ENCODE measurements at places on chromosomes 3 and 15.

GRCh38 chr15:91706322-91707032 is 147.0 kb upstream of the SLCO3A1 start:
- peak; percentile 92 for DNase-seq

DNA sequence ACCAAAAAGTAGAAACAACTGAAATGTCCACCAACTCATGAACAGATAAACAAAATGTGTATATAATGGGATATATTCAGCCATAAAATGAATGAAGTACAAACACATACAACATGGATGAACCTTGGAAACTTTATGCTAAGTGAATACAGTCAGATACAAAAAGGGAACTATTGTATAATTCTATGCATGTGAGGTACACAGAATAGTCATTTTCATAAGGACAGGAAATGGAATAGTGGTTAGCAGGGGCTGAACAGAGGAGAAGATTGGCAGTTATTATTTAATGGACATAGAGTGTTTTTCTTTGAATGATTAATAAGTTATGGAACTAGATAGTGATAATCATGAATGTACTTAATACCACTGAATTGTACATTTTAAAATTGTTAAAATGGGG is 20.0 kb upstream of the TRANK1 start:
- DNase-seq: no peak

DNA sequence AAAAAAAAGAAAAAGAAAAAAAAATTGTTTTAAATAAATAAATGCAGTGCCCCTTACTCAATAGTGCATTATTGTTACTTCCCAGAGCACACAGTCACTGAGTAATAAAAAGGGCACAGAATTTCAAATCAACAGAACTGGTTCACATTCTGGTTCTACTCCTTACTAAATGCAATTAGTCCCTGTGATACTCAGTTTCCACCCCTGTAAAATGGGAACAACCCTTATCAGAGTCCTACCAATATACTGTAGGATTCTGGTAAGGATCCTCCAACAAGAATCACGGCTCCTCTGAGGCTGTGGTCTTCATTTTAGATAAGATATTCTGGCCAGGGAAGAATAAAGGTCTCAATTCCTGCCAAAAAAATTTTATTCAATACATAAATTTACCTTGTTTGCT is 50.7 kb downstream of the ITGB5 start:
- no peak for DNase-seq

- DNase-seq: no peak
Measured at GRCh38 chr15:68651916-68652525, 73.2 kb downstream of the CORO2B start.

DNA sequence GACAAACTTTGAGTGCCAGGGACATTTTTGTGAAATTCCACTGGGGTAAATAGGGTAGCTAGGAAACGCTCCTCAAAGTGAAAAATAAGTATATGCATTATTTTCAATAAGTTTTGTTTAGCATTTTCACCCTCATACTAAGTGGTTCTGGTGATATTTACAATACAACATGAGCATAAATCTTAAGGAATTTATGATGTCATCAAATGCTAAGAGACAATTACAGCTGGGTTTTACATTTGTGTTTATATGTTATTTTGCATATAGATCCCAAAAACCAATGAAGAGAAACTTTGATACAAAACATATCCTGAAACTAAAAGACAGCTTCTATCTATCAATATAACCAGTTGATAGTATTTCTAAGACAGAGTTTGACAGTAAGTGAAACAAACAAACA is 323.1 kb downstream of the ZBTB20 start:
- DNase-seq: no peak

DNA sequence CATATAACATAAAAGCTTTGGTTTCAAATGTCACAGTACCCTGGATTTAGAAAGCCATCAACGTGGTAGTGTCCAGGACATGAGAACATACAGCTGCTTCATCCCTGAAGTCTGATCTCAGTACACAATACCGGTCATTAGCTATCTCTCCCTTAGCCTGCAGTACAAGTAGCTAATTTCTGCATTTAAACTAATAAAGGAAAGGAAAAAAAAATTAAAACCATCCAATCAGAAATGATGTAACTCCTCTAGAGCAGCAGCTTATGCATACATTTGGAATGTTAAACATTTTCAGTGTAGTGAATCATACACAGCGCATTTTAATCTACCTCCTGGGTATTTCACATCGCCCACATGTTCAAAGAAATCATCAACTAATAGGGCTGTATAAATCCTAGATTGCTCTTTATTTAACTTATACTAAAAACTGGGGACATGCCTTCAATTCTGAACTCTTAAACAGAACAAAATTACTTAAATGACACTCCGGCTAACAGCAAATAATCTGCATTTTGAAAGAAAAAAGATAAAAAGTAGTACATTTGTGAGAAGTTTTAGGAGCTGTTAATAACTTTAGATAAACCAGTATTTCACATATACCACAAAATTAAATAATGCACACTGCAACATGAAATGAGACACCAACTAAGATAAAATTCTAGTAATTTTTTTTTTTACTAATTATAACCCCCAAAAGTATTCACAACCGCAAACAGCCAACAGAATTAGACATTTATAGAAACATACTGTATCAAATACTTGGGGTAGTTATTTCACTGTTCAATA is 3.7 kb downstream of the IGF2BP2 start:
- DNase-seq: no peak

GRCh38 chr3:187799942-187800641 is 54.8 kb upstream of the BCL6 start:
- peak; percentile 53 for DNase-seq

GRCh38 chr3:116112696-116113095 is 332.6 kb downstream of the LSAMP start:
- no peak for DNase-seq

DNA sequence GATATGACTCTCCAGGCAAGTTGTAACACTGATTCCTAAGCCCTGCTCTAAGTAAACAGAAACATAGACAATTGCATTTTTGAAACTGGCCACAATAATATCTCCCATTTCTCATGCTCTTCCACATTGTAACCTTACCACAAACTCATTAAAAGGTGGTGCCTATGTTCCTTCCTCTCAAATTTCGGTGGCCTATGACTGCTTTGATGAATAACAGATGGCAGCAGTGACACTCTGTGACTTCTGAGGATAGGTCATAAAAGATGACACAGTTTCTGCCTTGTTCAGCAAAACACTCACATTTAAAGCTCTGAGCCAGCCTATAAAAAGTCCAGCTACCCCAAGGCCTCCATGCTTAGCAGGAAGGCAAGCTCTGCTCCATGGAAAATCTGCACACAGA is 195.2 kb downstream of the EFHB start:
- DNase-seq: no peak

DNA sequence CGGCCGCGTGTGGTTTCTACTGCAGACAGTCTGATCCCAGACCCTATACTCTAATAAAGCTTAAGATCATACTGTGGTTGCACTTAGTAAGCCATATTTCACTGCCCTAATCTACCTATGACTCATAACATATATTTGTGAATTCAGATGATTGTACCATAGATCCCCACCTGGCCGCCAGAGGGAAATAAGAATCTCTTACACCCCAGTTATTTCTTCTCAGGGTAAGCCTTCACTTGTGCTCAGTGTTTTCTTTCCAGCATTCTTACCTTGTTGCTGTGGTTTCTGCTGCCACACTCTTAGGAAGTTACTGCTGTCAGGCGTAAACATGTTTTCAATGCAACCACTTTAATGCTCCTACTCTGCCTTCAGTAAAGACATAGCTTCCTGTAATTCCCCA is 105.9 kb downstream of the B3GALNT1 start:
- DNase-seq: no peak

- DNase-seq: no peak
Measured at GRCh38 chr3:48267782-48268181, 26.9 kb downstream of the ZNF589 start.

GRCh38 chr3:146052791-146053310 is 108.1 kb downstream of the PLOD2 start:
- DNase-seq: no peak

GRCh38 chr3:69012100-69012799 is 1.2 kb downstream of the EOGT start:
- DNase-seq: no peak

GRCh38 chr3:161305095-161305991 is 66.0 kb downstream of the SPTSSB start:
- no peak for DNase-seq

DNA sequence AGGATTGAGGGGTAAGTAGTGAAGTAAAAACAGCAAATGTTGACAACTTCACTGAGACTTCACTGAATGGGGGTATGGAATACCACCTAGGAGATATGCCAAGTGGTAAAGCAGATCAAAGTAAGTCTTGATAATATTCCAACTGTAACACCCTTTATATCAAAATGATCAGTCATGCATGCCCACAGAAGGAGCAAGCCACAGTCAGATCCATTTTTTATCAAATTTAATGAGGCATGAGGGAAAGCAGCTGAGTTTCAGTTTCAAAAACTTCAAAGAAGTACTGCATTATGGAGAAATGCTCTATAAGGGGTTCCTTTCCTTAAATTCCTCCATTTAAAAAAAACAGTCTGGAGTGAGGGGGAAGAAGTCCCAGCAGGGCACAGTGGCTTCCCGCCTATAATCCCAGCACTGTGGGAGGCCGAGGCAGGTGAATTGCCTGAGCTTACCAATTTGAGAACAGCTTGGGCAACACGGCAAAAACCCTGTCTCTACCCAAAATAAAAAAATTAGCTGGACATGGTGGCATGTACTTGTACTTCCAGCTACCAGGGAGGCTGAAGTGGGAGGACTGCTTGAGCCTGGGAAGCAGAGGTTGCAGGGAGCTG is 56.9 kb downstream of the TJP1 start:
- no peak for DNase-seq

GRCh38 chr15:31292391-31293015 is 34.1 kb upstream of the KLF13 start:
- DNase-seq: peak; percentile 16

DNA sequence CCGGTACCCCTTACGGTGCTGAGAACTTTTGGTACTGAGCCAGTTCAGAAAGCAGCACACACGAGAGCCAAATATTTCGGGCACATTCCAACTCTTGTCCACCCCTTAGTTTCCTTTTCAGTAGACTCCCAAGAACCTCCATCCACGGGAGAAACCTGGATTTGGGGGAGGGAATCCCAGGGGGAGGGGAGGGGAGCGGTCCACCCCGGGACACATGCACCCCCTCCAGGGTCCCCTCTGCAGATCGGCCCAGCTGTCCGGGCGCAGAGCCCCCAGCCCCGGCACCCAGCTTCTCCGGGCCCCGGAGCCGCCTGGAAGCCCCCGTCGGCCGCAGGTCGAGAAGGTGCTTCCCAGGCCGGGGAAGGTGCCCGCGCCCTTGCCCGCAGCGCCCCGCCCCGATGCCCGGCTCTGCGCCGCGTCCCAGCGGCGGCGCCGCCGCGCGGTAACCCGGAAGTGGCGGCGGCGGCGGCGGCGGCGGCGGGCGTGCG is 455 bp upstream of the ABHD17C start:
- DNase-seq: peak; percentile 41

DNA sequence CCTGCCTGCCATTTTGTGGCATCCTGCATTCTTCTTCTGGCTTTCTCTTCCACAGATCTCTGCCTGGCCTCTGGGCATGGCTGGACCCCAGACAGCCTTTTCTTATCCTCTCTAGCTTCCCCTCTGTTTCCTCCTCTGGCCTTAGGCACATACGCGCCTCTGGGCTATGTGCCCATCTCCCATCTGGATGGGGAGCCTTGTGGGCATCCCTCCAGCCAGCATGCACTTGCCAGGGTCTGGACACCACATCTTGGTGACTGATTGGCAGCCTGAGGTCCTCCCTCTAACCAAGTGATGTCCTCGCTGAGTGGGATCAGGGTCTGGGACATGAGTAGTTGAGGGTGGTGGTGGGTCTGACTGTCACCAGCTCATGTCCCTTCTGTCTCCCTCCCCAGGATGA is 12.8 kb downstream of the PLEKHO2 start:
- no peak for DNase-seq

DNA sequence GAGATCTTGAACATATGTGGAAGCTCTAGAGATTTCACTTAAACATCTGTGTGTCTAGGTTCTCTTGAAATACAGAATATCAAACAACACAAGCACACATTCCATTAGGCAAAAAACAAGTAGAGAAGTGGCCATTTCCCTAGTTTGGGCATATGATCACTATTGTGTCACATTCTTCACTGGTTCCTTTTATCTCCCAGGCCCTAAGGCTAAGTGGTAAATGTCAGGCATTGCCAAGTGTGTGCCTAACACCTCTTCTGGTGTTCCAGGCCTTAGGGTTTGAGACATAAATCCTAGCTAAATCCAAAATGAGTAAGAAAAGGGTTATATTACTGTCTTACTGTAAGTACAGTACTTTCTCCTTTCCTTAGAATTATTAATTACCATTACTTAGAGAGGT is 880.1 kb downstream of the PDCD6IP start:
- no peak for DNase-seq

- DNase-seq: no peak
Measured at GRCh38 chr3:126151562-126152302, 28.7 kb downstream of the ALDH1L1 start.

- DNase-seq: no peak
Measured at GRCh38 chr3:183159333-183159732, 3.2 kb downstream of the LAMP3 start.

GRCh38 chr15:94206463-94207167 is 24.7 kb upstream of the MCTP2 start:
- peak; percentile 92 for DNase-seq

DNA sequence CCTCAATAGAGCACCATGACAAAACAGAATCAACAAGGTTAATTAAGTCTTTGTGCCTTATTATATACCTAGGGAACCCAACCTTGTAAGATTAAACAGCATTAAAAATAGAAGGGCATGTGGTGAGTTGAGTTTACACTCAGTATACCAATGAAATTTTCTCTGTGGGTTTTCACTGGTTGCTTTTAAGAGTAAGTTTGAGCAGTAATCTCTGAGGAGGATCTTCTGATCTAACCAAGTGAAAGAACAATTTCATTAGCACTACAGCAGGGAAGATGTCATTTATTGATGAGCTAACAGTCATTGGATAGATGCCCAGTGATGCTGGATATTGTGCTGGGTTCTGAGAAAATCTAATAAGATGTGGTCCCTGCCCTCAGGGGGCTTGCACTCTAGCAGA is 26.9 kb upstream of the AKAP13 start:
- DNase-seq: no peak

DNA sequence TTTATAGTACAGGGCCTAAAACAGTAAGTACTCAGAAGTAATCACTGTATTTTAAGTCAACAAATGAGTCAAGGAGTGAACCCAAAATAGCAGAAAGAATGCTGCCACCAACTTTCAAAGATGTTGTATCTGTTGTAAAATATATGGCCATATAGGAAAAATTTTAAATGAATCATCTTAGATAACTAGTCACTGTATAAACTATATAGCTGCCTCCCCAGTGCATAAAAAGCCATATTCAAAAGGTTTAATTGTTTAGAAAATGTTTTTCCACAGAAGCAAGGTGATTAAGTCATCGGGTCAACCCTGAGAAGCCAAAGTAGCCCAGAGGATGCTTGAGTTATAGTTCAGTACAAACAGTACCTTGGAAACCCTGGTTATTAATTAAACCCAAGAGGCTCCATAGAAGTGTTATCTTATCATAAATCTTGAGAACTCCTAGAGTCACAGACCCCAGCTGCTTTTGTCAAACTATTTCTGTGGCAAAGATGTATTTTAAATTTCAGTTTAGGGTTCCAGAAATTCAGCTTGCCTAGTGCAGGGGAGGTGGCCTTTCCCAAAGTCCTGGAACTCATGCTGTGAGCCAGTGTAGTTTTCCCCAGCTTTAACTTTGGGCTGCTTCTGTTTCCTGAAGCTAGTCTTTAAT is 39.2 kb downstream of the MBNL1 start:
- DNase-seq: no peak
